Left lobe of liver (tissue), 2 donors: ENCODE measurements at places on chromosomes 5 and 9.

- DNase-seq = no peak
Measured at GRCh38 chr5:177334781-177335700, 16.4 kb downstream of the LMAN2 start.

DNA sequence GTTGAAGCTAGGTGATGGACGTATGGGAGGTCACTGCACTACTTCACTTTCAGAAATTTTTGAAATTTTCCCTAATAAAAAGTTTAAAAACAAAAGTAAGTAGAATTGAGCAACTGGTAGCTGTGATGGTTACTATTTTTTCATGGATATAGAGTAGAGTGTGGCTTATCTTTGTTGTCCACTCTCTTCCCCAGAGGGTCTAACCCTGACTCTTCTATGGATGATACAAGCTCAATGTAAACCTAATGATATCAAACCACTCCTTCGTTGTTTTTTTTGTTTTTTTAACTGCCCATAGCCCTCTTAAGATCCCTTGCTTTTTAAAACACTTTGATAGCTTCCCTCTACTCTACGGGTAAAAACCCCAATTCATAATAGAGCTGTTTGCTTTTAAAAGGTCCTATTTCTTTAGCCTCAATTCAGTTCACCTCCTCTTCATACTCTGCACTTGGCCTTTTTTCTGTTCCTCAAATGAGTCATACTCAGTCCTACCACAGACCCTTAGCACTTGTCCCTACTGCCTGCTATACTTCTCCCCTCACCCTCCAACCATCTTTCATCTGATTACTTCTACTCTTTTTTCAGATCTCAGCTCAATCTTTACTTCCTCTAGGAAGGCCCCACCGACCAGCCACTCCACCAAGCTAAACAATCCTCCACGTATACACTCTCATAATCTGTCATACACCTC is 2.6 kb downstream of the HDAC3 start:
- DNase-seq = no peak

GRCh38 chr9:93450945-93451815 is at the start of gene FAM120A:
Gene FAM120A (plus strand): TSS chr9:93451685. CDS start chr9:93451916, 231 bp downstream.
- DNase-seq = peak; percentile 80

DNA sequence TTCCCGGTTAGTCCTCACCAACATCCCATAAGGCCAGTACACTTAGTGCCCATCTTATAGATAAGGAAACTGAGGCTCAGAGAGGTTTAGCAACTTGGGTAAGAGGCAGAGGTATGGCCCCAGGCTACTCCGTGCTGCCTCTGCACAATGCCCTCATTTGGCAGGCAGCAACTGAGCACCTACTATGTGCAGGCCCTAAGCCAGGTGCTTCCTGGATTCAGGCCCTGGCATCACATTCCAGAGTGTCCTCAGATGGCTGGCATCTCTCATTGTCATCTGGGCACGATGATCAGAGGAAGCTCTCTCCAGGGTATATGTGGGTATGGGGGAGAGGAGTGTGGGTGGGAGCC is 53.8 kb upstream of the PSD2 start:
- no peak for DNase-seq
